ENCODE measurements at places on chromosomes 13 and 19.

DNA sequence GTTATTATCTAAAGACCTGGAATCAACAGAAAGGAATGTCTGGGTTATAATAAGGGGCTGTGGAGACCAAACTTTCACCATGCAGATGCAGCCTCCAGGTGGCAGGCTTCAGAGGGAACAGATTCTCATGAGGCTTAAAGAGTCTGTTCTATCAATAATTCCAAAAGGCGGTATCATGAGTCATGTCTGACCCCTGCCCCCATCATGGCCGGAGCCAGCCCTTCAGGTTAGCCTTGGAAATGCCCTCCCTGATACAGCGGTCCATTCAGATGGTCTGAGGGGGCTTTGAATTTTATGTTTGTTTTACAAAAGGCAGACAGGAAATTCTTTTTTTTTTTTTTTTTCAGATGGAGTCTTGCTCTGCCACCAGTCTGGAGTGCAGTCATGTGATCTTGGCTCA, 21.7 kb upstream of the LAMP1 start:
- no peak for DNase-seq

DNA sequence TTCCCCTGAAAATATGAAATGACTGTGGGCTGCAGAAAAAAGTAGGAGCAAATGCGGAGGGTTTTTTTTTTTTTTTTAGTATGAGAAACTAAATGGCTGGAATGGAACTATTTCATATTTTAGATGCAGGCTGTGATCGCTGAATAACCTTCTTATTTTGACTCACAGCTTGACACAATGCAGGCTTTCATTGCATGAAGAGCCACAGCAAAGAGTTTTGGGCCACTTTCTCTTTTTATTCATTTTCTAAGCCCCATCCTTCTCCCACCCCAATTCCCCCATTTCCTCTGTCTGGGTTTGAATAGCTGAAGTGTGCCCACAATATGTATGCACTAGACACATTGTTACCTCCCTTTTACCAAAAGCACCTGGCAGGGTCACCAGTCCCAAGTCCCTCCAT, 125.9 kb downstream of the COG6 start:
- DNase-seq: no peak

DNA sequence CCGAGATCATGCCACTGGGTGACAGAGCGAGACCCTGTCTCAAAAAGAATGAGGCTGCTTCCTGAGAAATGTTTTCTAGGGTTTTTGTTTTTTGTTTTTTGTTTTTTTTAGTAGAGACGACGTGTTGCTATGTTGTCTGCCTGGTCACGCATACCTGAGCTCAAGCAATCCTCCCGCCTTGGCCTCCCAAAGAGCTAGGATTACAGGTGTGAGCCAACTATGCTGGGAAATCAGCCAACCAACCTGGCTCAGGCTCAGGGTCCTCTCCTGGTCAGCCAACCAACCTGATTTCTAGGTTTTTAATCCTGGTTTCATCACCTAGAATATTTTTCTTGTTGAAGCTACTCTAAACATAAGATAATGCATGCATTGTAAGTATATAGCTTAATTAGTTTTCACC, 7.8 kb downstream of the DHX34 start:
- DNase-seq: no peak

- no peak for DNase-seq
These were observed 3.0 kb upstream of the NANOS3 start for GRCh38 chr19:13873834-13874515.

DNA sequence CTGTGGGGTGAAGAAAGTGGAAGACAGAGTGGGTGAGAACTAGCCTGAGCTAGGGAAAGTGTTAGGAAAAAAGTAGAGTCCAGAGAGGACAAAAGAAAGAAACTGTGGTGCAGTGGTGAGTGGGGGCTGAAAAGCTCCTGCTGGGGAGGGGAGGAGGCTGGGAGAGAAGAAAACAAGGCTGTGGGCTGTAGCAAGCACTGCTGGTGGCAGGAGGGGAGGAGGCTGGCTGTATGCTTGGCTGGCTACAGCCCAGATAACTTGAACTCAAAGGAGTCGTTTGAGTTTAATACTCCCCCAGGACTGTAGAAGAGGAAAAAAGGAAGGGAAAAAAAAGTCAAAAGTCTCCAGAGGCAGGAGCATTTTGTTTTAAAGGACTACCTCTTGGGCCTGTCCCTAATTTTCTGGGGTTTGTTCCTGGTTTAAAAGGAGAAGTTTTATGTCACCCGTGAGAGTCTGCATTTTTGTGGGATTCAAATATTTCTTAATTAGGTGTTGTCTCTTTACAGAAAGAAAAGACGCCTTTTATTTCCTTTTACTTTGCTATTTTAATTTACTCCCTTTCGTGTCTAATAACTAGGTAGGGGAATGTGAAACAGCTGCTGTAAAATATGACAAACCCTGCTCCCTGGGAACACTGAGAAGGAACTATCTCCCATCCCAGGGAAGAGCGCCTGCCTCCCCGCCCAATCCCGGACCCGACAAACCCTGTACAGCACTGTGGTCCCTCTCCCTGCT, 21.7 kb downstream of the ZIC5 start:
- no peak for DNase-seq

- no peak for DNase-seq
These were observed 2.5 kb downstream of the RPS19 start for GRCh38 chr19:41862445-41862986.

DNA sequence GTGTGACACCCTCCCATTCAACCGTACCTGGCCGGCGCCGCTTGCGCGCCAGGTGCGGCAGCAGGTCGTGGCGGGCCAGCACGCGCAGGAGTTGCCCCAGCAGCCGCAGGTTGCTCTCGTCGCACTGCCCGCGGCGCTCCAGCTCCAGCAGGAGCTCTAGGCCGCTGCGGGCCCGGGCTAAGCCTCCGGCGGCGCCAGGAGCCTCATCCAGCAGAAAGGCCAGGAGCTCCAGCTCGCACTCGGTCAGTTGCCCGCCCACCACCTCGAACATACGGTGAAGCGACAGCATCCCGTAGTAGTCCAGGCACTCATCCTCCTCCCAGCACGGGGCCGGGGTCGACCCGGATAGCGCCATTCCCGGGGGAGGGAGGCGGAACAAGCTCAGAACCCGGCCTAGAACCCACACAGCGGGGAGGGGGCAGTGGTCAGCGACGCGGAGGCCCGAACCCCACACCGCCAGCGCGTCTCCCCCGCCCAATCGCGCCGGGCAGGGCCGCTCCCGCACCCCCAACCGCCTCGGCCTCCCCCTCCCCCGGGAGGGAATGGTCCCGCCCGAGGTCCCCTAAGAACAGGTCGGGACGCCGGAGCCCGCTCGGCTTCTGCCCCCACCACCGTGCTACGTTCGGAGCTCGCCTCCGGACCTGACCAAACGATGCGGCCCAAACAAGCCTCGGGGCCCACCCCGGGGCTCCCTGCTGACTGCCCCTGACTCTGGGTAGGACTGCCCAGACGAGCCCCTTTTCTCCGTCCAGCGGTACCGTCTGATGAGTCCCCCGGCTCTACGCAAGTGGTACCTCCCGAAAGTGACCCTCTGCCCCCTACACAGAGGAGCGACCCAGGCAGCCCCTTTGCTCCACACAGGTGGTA, 591 bp downstream of the DEDD2 start:
- no peak for DNase-seq

DNA sequence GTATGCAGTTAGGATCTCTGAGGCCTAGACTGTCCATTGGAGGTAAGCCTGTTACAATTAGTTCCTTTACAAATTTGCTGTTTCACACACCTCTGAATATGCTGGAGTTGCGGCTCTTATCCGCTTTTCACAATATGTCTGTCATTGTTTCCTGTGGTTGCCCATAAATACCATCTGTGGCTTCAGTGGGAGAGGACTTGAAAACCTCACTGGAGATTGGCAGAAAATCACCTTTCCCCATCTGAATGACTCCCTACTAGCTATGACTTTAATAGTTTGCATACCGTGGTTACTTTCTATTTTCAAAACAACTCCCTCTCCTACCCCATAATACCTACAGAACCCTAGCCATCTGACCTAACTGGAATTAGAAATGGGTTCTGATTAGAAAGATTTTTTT, 454.3 kb downstream of the PCDH17 start:
- DNase-seq: no peak

DNA sequence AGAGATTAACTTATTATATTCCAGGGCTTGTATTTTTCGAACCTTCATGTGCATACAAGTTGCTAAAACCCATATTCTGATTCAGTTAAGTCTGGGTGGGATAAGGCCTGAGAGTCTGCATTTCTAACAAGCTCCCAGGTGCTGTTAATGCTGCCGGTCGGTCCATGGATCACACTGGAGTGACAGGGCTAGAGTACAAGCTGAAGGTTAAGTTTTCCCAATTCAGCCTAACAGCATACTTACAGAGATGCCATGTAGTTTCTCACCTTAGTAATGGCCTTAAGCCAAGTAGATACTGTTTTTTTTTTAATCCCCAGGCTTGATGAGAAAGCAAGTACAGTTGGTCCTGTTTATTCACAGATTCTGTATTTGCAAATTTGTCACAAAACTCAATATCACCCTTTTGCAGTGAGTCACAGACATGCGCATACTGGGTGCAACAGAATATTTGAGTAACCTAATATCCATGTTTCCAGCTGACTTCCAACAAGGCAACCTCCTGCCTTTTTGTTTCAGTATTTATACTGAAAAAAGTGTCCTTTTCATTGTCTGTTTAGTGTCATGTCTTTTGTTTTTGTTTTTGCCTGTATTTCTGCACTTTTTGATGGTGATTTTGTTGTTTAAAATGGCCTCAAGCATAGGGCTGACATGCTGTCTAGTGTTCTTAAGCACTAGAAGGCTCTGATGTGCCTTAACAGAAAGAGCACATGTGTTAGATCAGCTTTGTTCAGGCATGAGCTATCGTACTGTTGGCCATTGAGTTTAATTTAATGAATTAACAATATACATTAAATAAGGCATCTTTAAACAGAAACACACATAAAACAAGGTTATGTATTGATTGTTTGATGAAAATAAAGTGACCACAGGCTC, 875.0 kb downstream of the PCDH9 start:
- DNase-seq: no peak

DNA sequence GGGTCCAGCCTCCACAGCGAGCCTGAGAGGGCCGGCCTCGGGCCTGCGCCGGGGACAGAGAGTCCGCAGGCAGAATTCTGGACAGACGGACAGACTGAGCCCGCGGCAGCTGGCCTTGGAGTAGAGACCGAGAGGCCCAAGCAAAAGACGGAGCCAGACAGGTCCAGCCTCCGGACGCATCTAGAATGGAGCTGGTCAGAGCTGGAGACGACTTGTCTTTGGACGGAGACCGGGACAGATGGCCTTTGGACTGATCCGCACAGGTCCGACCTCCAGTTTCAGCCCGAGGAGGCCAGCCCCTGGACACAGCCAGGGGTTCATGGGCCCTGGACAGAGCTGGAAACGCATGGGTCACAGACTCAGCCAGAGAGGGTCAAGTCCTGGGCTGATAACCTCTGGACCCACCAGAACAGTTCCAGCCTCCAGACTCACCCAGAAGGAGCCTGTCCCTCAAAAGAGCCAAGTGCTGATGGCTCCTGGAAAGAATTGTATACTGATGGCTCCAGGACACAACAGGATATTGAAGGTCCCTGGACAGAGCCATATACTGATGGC, 490 bp downstream of the ITPKC start:
- no peak for DNase-seq

- DNase-seq: no peak
These were observed 18.4 kb upstream of the ZMYM2 start for GRCh38 chr13:19940106-19940505.

GRCh38 chr19:46031781-46032596, 8.8 kb downstream of the IGFL4 start:
- no peak for DNase-seq

DNA sequence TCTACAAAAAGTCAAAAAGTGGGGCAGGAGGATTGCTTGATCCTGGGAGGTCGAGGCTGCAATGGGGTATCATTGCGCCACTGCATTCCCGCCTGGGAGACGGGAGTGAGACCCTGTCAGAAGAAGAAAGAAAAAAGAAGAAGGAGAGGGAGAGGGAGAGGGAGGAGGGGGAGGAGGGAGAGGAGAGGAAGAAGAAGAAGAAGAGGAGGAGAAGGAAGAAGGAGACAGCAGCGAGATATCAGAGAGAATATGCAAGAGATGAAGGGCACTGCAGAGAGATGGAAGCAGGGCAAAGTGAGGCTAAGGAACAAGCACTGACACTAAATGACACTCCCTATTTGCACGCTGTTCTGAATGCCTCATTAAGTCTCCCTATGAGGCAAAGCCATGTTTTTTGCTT, 14.5 kb downstream of the CYP2F1 start:
- DNase-seq: no peak

Measured in stimulated activated CD8-positive, alpha-beta memory T cell treated with anti-CD3 and anti-CD28 coated beads, Interleukin-12 subunit alpha, Interleukin-12 subunit beta, amount 100 ng/mL, for 4 hours (primary cell).